ENCODE measurements at places on chromosomes 1 and 21. TPM values are rescaled to one million over a fixed set of nuclear protein-coding genes. Genes with fewer than 3 reads are reported as not detected.

Gene CYP4Z1
- total RNA-seq: not detected

Gene BTBD8
- total RNA-seq: 2.3 TPM

Gene DYRK3
- 5.7 TPM for total RNA-seq

Gene AKT3
- total RNA-seq: 85.0 TPM

Gene INAVA
- 3.8 TPM for total RNA-seq

Gene GBP4
- not detected for total RNA-seq

Gene SPRR1B
- total RNA-seq: not detected

Gene PTPN7
- total RNA-seq: not detected

Gene TMEM183A
- total RNA-seq: 59.1 TPM

Gene KCNT2
- 13.4 TPM for total RNA-seq

GRCh38 chr1:209208648-209209047 is 374.9 kb upstream of the CAMK1G start:
- no peak overlapping the region for H3K27ac ChIP-seq
- no peak for DNase-seq
- H3K27me3 ChIP-seq: peaks cover 71% of the 10 kb centered on the region
- no peaks in the 10 kb centered on the region for H3K36me3 ChIP-seq

DNA sequence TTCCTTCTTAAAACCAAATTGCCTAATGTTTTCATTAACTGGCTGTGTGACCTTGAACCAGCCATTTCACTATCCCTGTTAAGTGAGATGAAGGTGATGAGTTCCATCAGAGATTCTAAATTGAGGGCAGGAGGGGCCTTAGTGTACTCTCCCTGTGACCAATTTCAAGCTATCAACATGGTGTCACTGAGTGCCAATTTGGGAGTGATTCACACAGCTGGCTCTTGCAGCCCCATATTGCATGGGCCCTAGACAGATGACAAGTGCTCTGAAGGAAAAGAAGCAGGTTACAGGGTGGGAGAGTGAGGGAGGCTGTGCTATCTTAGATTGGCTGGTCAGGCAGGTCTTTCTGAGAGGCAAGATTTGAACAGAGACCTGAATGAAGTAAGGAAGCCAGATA is 13.0 kb upstream of the TACSTD2 start:
- peaks cover 42% of the 10 kb centered on the region for H3K4me1 ChIP-seq
- H3K36me3 ChIP-seq: no peaks in the 10 kb centered on the region
- H3K27me3 ChIP-seq: no peaks in the 10 kb centered on the region
- H3K4me3 ChIP-seq: no peak overlapping the region
- DNase-seq: no peak
- no peak overlapping the region for H3K27ac ChIP-seq

- DNase-seq: no peak
- H3K4me1 ChIP-seq: peaks cover 1% of the 10 kb centered on the region
- no peaks in the 10 kb centered on the region for H3K36me3 ChIP-seq
- H3K27me3 ChIP-seq: peaks cover 3% of the 10 kb centered on the region
- no peak overlapping the region for H3K27ac ChIP-seq
- H3K4me3 ChIP-seq: no peak overlapping the region
Observed at GRCh38 chr1:26915204-26915842, 1.5 kb upstream of the NR0B2 start.

GRCh38 chr1:117097443-117097842 is 24.1 kb downstream of the TRIM45 start:
- no peak overlapping the region for H3K4me3 ChIP-seq
- no peak for DNase-seq
- peaks cover 65% of the 10 kb centered on the region for H3K4me1 ChIP-seq
- H3K27ac ChIP-seq: peak overlapping the region; percentile 87
- H3K36me3 ChIP-seq: peaks cover 8% of the 10 kb centered on the region

DNA sequence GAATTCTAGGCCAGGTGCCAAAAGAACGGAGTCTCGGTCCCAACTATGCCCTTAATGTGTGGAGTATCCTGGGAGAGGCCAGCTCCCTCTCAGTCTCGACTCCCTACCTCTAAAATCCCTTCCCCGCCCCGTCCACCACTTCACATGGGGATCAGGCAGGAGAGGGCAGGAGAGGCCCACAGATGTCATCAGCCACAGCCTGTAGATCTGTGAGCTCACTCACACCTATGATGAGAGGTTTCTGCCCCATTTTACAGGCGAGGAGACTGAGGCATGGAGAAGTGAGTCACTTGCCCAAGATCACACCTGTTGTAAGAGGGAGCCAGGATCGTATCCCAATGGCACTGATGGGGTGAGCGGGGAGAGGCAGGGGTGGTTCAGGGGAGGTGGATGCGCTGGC is 20.4 kb upstream of the EPHA8 start:
- peaks cover 7% of the 10 kb centered on the region for H3K4me1 ChIP-seq
- no peak overlapping the region for H3K4me3 ChIP-seq
- H3K27ac ChIP-seq: no peak overlapping the region
- DNase-seq: no peak
- H3K36me3 ChIP-seq: peaks cover 2% of the 10 kb centered on the region

GRCh38 chr1:104136621-104137020 is 386.9 kb downstream of the AMY1C start:
- H3K4me3 ChIP-seq: no peak overlapping the region
- no peaks in the 10 kb centered on the region for H3K36me3 ChIP-seq
- no peaks in the 10 kb centered on the region for H3K4me1 ChIP-seq
- no peaks in the 10 kb centered on the region for H3K27me3 ChIP-seq
- DNase-seq: no peak

- DNase-seq: no peak
- H3K27me3 ChIP-seq: no peaks in the 10 kb centered on the region
- H3K36me3 ChIP-seq: no peaks in the 10 kb centered on the region
- H3K4me3 ChIP-seq: no peak overlapping the region
Observed at GRCh38 chr21:14602382-14602958, 56.4 kb upstream of the SAMSN1 start.

GRCh38 chr1:211654838-211655787 is 20.3 kb downstream of the NEK2 start:
- no peaks in the 10 kb centered on the region for H3K36me3 ChIP-seq
- peak overlapping the region; percentile 82 for H3K27ac ChIP-seq
- peaks cover 25% of the 10 kb centered on the region for H3K4me1 ChIP-seq
- DNase-seq: peak; percentile 93

DNA sequence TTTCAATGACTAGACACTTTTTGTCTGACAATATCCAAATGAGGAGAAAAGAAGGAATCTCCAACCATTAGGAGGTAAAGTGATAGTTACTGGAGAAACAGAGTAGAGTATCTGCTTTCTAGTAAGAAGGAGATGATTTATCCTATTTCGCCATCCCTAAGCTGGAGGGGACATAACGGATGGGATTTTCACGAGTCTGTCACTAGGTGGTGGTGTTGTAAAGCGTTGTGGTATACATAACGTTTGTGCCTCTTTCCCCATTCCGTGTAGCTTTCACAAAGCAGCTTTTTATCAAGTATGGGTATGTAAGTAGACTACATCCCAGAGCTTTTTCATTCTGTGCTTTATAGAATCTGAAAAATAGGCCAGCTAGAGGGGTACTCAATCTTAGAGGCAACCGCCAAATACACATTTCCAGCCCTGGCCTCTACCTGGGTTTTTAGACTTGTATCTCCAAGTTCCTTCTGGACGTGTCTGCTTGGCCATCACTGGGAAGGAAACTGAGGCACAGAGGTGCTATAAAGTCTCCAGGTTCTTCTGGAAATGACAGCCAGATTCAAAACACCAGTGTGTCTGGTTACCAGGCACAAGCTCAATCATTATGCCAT is 33.3 kb upstream of the FAM3B start:
- H3K27ac ChIP-seq: no peak overlapping the region
- H3K4me1 ChIP-seq: peaks cover 3% of the 10 kb centered on the region
- peaks cover 5% of the 10 kb centered on the region for H3K27me3 ChIP-seq
- H3K36me3 ChIP-seq: no peaks in the 10 kb centered on the region

- H3K4me1 ChIP-seq: peaks cover 8% of the 10 kb centered on the region
- H3K27me3 ChIP-seq: peaks cover 26% of the 10 kb centered on the region
- H3K27ac ChIP-seq: no peak overlapping the region
- DNase-seq: no peak
- no peaks in the 10 kb centered on the region for H3K36me3 ChIP-seq
Observed at GRCh38 chr1:29855561-29856160, 619.3 kb downstream of the PTPRU start.
